ENCODE measurements at places on chromosomes 5 and 9.

DNA sequence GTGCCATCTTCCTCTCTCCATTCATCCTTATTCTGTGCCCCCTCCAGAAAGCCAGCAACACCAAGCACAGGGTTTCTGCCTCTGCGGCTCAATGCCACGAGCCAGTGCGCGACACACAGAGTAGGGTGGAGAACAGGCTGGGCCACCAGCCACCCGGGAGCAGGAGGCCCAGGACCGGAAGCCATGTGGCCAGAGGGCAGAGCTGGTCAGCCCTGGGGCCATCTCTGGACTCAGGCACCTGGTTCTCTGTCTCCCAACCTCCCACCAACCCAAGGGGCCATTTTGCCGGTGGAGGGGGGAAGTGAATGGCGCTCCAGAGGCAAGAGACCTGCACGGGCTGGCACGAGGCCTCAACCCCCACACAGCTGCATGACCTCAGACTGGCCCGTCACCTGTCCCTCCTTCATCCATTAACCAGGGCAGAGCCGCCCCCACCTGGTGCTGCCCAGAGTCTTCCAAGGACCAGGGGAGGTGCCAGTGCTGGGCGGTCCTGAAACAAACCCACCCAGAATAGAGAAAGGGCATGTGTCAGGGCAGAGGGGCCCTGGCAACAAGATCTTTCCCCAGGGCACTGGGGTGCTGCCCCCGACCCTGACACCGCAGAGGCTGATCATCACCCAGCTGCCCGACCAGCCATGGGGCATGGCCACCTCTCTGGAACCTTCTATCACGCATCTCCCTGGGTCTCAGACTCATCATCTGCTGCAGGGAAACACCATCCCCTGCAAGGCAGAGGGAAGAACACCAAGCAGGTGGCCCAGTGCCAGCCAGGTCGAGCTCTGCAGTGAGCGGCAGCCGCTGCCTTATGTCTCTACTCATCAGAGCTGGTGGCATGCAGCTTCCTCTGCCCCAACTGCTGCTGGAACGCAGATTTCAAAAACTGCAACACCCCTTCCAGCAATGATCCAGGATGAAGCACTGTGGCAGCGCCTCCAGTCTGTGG lies 11.9 kb downstream of the VAV2 start:
- no peak for DNase-seq

DNA sequence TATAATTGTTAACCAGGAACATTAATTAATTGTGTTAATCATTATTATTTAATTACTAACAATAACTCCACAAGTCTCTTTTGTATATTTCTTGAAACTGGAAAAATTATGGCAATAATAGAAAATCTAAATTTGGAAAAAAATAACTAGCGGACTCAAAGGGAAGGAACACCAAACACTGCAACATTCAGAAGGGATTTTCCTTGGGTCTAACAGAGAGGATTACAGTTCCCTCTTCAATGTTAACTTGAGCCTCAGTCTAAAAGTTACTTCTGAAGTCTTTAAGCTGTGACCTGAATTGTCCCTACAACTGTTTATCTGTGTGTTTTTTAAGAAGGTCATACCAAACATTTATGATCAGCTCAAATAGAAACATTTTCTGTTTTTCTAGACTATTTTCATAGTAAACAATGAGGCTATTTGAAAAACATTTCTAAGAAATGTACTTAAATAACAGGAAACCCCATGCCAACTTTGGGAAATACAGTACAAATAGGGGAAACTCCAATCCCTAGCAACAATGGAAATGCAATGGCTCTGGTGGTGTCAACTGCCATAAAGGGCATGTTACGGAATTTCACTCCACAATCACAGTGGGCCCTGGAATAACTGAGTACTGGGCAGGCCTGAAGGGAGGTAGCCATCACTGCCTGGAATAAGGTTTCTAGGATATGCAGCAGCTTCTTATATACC lies 61.2 kb downstream of the MCTP1 start:
- no peak for DNase-seq

- DNase-seq: no peak
Measured at GRCh38 chr9:104868303-104868686, 59.7 kb downstream of the ABCA1 start.

DNA sequence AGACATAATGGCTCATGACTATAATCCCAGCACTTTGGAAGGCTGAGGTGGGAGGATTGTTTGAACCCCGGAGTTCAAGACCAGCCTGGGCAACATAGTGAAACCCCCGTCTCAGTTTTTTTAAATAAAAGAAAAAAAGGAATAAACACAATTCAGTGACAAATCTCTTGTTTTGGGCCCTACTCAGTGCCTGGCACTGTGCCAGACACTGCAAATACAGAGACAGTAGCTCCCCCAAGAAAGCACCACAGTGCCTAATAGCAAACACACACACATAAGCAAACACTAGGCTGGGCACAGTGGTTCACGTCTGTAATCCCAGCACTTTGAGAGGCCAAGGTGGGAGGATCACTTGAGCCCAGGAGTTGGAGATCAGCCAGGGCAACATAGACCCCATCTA lies 49.7 kb upstream of the GRHPR start:
- no peak for DNase-seq

DNA sequence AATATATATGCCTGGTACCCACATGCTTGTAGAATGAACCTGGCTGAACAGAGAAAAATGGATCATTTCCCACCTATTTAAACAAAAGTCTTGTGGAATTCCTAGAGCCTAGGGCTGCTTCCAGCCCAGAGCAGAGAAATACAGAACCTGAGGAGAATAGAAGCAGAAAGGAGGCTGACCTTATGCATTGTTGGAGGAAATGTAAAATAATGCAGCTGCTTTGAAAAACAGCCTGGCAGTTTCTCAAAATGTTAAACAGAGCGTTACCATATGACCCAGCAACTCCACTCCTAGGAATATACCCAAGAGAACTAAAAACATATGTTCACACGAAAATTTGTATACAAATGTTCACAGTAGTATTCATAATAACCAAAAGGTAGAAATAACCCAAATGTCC lies 15.1 kb downstream of the MAPKAP1 start:
- no peak for DNase-seq

Data from T-helper 2 cell (primary cell).